LHCN-M2 (cell line): ENCODE measurements at places on chromosomes 13 and 19.

DNA sequence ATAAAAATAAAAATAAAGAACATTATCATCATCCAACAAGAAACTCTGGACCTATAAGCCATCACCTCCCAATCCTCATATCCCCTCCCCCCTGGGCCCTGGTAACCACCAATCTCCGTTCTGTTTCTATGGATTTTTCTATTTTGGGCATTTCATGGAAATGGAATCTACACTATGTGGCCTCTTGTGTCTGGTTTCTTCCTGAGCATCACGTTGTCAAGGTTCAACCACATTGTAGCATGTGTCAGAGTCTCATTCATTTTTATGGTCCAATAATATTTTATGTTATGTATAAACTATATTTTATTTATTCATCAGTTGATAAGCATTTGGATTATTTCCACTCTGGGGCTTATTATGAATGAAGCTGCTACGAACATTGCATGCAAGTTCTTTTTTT, 26.9 kb downstream of the SULT2B1 start:
- DNase-seq = peak; percentile 10

DNA sequence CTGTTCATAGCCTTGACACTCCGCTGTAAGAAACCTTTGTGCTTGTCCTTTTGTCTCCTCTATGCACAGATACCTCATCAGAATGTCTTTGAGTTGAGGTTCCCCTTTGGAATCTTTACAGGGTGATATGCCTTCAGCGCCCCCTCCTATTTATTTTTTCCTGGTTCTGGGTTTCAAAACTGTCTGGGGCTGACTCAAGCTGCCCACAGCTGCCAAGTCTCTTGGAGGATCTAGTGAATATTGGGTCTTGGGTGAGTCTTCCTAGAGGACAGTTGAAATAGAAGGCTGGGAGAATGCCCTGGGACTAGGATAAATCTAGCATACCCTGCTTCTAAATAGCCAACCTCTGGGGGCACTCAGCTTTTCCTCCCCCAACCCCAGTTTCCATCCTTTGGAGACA, 930 bp downstream of the ZNF136 start:
- peak; percentile 58 for DNase-seq

GRCh38 chr13:111008351-111008750, 93.5 kb upstream of the ANKRD10 start:
- no peak for DNase-seq

GRCh38 chr13:48641404-48641803, 12.3 kb upstream of the CYSLTR2 start:
- no peak for DNase-seq

DNA sequence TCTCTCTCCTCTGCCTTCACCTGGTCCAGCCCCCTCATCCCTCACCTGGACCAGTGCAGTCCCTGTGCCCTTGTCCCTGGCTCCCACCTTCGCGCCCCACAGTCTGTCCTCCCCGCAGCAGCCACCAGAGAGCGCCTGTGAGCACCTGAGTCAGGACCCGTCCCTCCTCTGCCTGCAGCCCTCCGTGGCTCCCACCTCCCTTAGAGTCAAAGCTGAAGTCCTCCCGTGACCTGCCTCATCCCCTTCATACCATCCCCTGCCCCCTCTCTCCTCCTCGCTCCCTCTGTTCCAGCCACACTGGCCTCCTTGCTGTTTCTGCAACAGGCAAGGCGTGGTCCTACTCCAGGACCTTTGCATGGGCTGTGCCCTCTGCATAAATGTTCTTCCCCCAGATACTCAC, 10.3 kb downstream of the CELF5 start:
- DNase-seq = no peak

GRCh38 chr19:30580673-30581072, 208.5 kb downstream of the ZNF536 start:
- no peak for DNase-seq

GRCh38 chr13:26335158-26335557, 81.2 kb downstream of the CDK8 start:
- no peak for DNase-seq

GRCh38 chr19:8208922-8209461, at the start of gene CERS4:
CERS4 (plus strand) TSS chr19:8209370; CDS start chr19:8251077, 41,707 bp downstream.
- DNase-seq = no peak

DNA sequence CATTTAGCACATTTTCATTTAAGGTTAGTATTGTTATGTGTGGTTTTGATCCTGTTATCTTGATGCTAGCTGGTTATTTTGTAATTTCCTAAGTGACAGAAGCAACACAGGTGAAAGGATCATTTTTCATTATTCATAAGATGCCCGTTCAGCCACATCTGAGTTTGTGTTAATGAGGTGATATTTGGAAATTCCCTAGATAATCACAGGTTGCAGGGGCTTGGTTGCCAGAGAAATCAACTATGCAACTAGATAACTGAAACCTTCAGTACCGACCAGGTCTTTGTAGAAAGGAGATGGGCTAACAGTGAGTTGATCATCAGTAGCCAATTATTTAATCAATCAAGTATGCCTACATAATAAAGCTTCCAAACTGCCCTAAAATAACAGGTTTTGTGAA, 121.3 kb upstream of the UFM1 start:
- no peak for DNase-seq

GRCh38 chr19:41813911-41814310, 17.5 kb downstream of the CEACAM3 start:
- no peak for DNase-seq

GRCh38 chr19:3949997-3950859, 17.4 kb downstream of the NMRK2 start:
- no peak for DNase-seq

DNA sequence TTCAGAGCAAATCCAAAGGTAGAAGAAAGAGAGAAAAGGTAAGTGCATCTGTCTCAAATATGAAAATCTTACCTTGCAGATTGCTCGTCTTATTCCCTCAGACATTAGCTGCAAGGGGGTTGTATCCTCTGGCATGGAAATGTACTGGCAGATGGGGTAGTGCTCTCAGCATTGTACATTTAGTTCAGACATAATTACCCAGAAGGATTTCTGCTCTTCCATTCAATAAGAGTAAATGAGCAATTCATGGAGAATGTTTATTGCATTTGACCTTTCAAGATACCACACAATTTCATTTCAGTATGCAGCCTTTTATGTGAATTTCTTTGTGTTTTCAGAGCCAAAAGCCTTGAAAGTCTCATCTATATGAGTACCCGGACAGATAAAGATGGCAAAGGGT, 63.8 kb downstream of the SCEL start:
- DNase-seq = no peak

DNA sequence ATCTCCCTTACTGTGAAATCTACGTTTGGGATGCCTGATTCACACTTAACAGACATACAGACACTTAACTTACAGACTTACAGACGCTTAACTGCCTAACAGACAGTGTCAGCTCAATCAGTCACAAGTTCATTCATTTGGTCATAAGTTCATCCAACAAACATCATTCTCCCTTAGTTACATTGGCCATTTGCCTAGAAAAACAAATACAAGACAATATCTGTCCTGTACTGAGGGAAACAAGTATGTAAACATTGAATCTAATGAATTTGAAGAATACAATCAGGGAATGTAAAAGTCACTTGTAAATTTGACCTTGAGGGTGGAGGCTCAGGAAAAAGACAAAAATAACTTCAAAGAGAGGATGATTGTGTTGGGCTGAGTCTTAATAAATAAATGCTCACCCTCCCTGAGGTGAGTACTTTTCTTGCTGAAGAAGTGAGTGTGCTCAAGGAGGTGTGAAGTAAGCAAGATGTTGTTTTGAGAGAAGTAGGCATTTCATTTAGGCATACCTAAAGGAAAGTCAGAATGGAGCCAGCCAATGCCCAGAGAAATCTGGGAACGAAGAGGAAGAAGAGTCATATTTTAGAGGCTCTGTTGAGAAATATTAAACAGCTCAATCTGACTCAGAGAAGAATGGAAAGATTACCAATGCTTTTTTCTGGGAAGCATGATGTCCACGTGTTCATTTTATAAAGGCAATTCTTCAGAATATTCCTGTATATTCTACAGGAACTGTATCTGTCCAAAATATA, 958.4 kb upstream of the SLC10A2 start:
- DNase-seq = peak; percentile 57
